Stimulated activated CD8-positive, alpha-beta memory T cell treated with anti-CD3 and anti-CD28 coated beads, Interleukin-12 subunit alpha, Interleukin-12 subunit beta, amount 100 ng/mL, for 4 hours (primary cell): ENCODE measurements at places on chromosomes 4 and X.

DNA sequence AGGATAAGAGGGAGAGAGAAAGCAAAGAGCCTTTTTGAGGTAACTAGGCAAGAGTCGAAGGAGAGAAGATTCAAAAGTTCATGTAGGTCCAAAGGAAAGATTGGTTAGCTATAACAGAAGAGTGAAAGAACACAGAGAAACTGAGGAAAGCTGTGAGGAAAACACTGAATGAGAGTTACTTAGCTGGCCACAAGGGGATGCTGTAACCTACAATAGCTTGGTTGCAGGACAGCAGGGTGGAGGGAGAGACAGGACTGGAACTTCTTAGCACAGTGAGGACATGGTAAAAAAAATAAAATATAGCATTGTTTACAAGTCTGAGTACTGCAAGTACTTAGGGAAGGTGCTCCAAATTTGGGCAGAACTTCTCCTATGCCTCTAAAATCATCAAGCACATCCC, 48.3 kb downstream of the RAI2 start:
- DNase-seq: no peak

DNA sequence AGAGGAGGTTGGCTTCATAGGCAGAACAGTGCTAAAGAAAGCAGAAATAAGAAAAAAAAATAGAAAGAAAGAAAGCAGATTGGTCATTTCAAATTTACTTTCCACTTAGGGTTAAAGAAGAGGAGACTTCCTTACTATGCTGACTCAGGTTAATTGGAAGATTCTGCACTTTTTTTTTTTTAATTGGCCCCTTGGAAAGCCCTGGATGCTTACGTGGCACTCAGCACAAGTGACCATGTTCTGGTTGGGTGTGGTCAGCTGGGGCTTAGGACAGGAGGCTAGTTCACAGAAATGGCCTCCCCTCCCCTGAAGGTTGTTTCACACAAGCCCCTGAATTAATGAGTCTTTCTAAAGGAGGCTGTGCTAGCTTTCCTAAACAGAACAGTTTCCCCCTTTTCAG, 14.5 kb downstream of the MAGEA9B start:
- DNase-seq: no peak

GRCh38 chrX:40008791-40009461, 88.8 kb downstream of the BCOR start:
- no peak for DNase-seq

GRCh38 chr4:105989485-105990242, 94.4 kb downstream of the NPNT start:
- DNase-seq: no peak

GRCh38 chr4:37517326-37517725, 168.8 kb downstream of the RELL1 start:
- DNase-seq: no peak

- DNase-seq: no peak
Measured at GRCh38 chrX:117752745-117753144, 363.9 kb downstream of the KLHL13 start.

DNA sequence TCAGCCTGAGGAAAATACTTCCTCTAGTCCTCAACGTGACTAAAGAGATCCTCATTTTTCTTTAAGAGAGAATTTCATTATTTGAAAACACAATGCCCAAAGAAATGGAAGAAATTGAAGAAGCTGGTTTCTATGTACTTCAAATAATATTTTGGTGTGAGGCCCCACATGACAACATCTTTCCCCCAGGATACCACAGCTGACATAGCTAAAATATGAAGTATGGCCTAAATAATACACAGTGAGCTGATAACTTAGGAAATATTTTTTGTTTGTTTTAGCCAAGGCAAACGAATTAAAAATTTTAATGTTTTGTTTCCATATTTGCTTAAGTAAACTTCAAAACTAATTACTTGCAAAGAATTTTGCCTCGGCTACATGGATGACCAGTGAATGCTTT, 149.2 kb downstream of the CBR4 start:
- DNase-seq: no peak

DNA sequence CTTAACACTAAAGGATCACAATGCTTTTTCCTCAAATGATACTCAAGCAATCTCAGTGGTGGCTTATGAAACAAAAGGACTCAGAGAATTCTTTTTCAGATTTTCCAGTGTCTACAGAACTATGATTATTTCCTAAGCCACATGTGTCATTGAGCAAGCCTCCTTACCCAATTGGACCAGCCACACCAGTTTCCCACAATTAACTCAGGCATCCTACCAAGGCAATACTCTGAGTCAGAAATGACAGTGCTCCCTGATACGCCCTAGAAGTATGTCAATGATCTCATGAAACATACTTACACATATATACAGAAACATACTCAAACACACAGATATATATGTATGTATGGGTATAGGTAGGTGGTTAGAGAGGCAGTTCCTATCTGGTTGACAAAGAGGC, 4.8 kb downstream of the ADAMTS3 start:
- DNase-seq: no peak

DNA sequence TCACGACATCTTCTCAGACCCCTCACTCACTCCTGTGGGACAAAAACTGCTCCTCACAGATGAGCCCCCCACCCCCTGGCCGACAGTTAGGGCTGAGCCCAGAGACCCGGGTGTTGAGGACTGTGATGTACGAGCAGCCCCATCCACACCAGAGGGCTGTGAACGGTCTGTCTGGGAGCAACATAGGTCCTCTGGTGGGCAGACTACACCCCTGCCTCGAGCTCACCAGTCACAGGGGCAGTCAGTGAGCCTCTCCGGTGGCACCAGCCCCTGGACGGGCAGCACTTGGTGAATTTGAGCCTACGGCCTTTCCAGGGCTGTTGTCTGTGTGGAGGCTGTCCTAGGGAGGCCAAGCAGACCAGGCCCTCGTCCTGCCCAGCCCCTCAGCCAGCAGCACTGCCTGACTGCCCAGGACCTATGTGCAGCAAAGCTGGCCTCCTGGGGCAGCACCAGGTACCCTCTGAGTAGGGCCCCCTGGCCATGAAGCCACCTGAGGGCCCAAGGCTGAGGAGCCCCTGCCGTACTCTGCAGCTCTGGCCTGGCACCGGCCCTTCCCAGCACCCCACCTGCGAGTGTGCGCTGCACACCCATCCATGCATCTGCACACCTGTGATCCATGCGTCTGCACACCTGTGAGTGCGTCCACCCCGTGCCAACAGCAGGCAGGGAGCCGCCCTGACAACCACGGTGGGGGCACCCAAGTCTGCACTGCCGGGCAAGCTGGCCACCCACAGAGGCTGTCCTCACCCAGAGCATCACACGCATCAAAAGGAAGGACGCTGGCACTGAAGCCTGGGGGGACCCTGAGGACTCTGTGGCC, 111.6 kb upstream of the NKX1-1 start:
- no peak for DNase-seq

DNA sequence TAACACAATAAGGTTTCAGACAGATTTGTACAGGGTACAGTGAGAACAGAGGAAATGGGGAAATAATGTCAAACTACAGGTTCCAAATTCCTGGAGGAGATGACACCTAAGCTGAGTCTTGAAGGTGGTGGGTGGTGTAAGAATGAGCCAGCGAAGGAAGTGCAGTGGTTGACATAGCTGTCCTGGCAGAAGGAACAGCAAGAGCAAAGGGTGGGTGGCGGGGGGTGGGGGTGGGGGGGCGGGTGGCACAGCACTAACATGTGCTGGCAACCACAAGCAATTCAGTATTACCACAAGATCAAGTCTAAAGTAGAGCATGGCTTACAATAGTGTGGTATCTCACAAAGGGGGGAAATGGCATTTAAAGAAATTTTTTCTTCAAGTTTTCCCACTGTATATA, 13.1 kb upstream of the G3BP2 start:
- DNase-seq: no peak

DNA sequence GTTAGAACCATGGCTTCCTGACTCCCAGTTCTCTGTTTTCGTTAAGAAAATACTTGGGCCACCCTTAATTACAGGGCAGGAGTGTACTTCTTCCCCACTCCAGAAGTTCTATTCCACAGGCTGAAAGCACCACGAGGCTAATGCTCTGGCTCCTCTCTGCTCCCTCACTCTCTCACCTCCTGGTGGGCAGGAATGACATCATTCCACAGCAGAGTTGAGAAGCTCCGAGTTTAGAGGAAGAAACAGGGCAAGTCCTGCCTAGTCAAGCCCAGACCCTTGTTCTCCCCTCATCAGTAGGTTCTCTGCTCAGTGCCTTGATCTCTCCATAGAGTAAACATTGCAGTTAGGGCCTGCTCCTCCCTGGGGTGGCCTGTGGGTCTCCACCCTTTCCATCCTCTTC, 343.8 kb upstream of the CLNK start:
- no peak for DNase-seq

DNA sequence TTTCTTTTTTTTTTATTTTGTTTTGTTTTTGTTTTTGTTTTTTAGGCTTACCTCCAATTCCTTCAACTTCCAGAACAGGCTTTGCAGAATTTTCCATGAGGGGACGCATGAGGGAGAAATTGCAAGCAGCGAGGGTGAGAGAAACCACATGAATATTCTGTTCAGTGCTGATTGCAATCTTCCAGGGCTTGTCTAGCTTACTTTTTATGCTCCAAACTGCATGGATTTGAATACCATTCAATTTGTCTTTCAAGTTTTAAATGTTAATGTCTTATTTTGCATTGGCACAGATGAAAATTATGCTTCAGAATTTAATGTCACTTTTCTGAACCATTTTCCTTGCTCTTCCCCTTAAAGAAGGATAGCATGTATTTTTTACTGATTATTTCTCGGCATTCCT, 32.7 kb downstream of the CC2D2A start:
- no peak for DNase-seq

DNA sequence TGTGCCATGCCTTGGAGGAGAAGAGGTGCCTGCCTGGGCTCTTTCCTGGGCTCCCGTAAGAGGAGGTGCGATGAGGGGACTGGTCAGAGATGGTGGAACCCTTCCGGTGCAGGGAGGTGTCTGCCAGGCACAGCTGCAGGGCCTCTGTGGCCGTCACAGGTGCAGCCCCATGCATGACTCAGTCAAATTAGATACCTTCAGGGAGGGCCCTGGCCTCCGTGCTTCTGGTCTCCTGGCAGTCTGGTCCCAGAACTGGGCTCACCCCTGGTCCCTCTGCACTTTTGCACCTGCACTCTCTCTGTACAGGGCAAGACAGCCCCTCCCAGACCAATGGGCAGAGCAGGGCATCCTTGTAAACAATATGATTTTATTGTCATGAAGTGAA, 49.9 kb upstream of the LRPAP1 start:
- DNase-seq: no peak

- peak; percentile 0 for DNase-seq
Measured at GRCh38 chr4:2260344-2261109, 1.4 kb downstream of the MXD4 start.

DNA sequence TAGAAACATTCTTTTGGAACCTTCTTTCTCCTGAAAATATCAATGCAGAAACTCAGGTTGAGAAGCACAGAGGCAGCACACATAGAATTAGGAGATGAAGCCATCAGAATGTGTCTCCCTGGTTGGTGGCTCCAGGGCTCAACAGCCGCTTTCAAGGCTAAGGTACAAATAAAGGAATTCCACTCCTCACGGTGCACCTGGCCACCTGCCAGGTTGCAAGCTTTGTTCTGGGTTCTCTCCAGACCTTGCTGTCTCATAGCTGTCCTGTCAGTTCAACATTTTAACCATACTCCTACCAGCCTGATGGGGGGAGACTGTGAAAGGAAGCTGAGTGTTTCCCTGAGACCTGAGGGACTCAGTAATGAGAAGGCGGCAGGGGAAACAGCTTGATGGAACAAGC, 96.3 kb upstream of the HPF1 start:
- DNase-seq: no peak

- no peak for DNase-seq
Measured at GRCh38 chrX:132395645-132396044, 93.2 kb downstream of the MBNL3 start.

GRCh38 chr4:6058531-6059374, 40.5 kb upstream of the C4orf50 start:
- DNase-seq: no peak

- DNase-seq: no peak
Measured at GRCh38 chr4:11488657-11489452, 60.2 kb upstream of the HS3ST1 start.

DNA sequence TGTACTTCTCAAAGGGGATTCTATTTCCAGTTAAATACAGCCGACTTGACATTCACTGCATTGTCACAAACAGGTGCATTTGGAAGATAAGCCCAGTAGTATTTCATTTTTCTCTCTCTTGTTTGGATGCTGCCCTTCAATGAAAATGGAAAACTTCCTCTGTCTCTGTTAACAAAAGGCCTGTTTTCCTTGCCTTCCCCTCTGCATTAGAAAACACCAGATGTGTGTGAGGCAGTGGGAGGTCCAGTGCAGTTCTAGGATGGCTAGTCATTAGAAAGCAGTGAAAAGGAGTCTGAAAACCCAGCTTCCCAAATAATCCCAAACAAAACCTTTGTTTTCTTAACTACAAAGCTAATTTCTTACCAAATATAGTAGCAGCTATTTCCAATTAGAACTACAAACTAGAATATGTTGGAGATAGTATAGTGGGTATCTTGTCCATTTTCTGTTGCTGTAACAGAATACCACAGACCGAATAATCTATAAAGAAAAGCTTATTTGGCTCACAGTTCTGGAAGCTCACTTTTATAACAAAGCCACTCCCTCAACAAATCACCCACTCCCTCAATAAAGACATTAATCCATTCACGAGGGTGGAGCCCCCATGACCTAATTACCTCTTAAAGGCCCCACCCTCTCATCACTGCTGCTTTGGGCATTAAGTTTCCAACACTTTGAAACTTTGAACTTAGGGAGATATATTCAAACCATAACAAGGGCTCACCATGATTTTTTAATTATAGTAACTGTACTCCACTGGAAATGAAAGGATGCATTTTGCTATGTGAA, 452.1 kb upstream of the RPS6KA3 start:
- no peak for DNase-seq

DNA sequence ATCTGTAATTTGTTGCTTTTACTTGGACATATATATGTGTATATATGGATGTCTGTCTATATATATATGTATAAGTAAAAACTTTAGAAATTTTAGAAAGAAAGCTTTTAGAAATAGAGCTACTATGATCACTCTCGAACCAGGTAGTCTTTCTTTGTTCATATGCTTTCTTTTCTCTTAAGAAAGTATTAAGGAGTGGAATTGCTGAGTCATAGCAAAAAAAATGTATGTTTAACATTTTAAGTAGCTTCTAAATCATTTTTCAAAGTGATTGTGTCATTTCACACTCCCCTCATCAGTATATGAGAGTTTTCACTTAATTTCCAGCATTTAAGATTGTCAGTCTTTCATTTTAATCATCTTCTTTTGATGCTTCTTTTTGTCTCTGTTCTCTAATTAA, 447.9 kb upstream of the TECRL start:
- DNase-seq: no peak
